Stimulated activated CD8-positive, alpha-beta memory T cell treated with anti-CD3 and anti-CD28 coated beads, Interleukin-15, amount 100 ng/mL, for 1 hour (primary cell): ENCODE measurements at places on chromosomes 11 and 22.

- no peak for DNase-seq
Measured at GRCh38 chr11:7524462-7525235, 10.8 kb downstream of the PPFIBP2 start.

- DNase-seq: no peak
Measured at GRCh38 chr11:122046846-122047245, 69.2 kb downstream of the BLID start.

- DNase-seq: no peak
Measured at GRCh38 chr11:102458548-102458947, 6.0 kb upstream of the TMEM123 start.

DNA sequence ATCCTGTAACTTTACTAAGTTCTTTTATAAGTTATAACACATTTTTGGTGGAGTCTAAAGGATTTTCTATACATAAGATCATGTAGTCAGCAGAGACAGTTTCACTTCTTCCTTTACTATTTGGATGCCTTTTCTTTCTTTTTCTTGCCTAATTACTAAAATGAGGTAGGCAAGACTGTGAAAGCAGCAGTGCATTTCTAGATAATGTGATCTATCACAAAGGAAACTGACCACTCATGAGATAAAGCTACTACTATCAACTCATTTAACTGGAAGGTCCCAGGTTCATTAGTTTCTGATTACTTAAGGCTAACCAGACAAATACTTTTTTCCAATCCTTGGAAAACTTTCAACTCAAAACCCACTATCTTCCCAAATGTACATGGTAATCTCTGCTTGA lies 196.2 kb upstream of the E2F8 start:
- no peak for DNase-seq

DNA sequence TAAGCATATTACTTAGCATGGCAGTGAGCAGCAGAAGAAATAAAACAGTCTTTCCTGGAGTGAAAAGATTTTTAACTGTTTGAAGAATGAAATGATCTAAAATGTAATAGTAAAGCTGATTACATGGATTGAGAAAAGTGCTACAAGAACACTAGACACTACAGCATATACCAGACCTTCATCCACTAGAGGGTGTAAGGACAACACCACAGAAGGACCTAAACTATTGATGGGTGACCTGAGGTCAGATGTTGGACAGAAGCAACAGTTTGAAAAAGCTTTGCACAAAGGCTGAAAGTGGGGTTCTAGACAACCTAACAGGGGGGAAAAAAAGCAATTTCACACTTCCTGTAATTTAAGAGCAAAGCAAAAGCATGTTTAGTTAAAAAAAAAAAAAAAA lies 97.7 kb downstream of the RBFOX2 start:
- DNase-seq: no peak

DNA sequence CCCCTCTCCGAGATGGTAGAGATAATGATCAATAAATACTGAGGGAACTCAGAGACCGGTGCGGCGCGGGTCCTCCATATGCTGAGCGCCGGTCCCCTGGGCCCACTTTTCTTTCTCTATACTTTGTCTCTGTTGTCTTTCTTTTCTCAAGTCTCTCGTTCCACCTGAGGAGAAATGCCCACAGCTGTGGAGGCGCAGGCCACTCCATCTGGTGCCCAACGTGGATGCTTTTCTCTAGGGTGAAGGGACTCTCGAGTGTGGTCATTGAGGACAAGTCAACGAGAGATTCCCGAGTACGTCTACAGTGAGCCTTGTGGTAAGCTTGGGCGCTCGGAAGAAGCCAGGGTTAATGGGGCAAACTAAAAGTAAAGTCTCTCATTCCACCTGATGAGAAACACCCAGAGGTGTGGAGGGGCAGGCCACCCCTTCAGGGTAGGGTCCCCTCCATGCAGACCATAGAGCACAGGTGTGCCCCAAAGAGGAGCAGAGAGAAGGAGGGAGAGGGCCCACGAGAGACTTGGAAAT lies 43.2 kb downstream of the IGLL1 start:
- DNase-seq: no peak

GRCh38 chr11:60836866-60837515 lies 4.9 kb upstream of the CCDC86 start:
- no peak for DNase-seq

GRCh38 chr22:43878079-43878795 lies 13.6 kb downstream of the PNPLA5 start:
- no peak for DNase-seq

- DNase-seq: no peak
Measured at GRCh38 chr11:72758304-72758689, 6.1 kb upstream of the ARAP1 start.

DNA sequence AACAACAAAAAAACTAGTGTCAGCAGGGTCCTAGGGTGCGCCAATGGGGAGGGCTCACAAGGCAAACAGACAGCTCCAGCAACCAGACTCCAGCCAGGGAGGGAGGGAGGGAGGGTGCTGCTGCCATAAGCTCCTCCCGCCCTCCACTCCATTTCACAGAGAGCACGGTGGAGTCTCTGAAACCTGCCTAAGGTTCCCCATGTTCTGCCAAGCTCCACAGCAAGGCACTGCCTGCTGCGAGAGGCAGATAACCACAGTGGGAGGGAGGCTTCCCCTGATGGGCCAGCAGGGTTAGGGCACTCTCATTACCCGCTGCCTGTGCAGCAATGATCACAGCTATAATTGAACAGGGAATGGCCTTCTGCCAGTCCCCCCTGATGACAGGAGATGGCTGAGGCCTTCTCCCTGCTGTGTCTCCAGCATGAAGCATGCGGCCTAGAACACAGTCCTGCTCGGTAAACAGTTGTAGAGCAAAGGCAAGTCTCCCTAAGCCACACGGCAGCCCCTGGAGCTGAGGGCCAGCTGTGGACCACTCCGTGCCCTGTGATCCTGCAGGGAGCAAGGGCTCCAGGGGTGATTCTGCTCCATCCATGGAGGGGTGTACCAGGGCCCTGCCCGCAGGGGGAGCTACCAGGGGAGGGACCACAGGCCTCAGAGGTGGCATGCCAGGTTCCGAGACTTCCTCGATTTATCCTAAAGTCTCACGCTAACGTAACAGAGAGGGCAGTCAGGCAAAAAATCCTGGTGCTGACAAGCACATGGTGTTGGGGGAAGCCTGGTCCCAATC lies 42.9 kb downstream of the PC start:
- DNase-seq: no peak

DNA sequence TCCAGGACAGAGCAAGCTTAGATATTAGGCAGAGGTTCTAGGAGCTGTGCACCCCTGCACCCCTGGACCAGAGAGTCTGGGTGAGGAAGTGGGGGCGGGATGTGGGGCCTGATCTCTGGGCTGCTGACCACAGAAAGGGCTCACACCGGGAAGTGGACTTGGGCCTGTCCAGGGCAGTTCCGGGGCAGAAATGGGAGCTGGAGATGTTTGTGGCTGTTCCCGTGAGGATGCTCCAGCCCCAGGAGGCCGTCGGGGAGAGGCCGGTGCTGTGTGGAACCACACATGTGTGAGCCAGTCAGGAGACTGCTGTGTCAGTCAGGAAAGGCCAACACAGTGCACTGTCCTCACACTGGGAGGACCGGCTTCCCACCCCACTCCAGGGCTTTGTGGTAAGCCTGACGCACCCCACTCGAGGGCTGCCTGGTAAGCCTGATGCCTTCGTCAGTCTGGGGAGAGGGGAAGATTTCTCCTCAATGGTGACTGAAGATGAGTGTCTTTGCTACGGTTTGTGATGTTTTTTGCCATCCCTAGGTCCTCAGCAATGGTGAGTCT lies 741.0 kb downstream of the BRD1 start:
- no peak for DNase-seq

- no peak for DNase-seq
Measured at GRCh38 chr11:64144587-64145472, 21.1 kb downstream of the MACROD1 start.

GRCh38 chr22:38921806-38922205 lies 35.6 kb upstream of the APOBEC3A start:
- DNase-seq: no peak

DNA sequence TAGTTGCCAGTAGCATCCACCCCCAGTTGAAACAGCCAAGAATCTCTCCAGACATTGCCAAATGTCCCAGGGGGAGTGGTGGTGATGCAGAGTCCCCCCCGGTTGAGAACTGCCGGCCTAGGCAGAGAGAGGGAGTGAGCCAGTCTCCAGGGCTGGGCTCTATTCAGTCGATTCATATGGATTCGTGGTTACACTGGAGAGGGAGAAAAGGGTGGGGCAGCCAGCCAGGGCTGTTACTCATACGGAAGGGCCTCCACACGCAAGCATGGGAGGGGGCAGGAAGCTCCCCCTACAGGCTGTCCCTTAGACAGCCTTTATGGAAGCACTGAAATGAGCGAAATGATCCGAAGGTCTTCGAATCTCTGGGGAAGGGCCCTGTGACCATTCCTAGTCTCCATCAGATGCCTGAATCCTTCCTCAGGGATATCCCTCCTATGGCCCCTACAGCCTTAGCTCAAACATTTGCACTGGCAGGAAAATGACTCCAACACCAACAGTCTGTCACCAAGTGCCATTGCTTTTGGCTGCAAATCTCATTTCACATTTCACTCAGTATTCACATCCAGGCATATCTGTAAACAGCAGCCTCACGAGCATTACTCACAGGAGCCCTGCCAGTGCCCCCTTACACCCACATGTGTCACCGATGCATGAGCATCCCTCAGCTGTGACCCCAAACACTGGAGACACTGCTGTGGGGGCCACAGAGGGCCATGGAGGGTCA lies 18.4 kb upstream of the TLCD5 start:
- no peak for DNase-seq

DNA sequence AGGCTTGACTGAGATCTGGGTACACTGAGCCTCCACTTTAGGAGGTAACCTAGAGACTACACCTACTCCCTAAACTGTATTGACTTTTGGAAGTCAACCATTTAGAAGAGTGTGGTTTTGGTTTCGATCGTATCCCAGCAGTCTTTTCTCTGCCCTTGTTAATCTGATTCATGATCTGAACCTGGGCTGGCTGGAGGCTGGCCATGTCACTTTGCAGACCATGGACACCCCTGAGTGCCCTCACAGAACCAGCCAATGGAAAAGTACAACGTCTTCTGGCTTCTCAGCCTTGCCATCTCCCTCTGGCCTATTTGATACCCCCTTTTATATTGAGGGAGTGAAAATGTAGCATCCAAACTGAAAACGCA lies 10.8 kb downstream of the EHF start:
- no peak for DNase-seq

GRCh38 chr11:89490602-89490980 lies 584 bp downstream of the NOX4 start:
- DNase-seq: no peak

GRCh38 chr11:92917927-92918326 lies 51.5 kb upstream of the MTNR1B start:
- DNase-seq: no peak

- DNase-seq: peak; percentile 14
Measured at GRCh38 chr11:4539603-4540219, 5.3 kb upstream of the OR52M1 start.

DNA sequence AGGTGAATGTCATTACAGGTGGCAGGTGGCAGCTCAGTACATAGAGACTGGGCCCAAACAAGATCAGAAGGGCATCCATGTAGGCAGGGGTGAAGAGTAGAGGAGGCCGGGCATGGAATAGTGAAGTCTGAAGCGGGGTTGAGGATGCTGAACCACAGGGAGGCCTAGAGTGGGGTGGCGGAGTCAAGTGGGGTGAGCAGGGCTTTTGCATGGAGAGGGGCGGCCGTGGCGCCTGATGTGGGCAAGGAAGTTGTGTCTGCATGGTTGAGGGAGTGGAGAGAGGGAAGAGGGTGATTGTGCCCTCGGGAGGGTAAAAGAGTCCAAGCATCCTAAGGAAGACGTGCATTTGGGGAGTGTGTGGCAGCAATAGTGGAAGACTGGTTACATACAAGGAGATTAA lies 14.4 kb downstream of the DDB2 start:
- DNase-seq: no peak

GRCh38 chr11:115743719-115744118 lies 239.5 kb upstream of the CADM1 start:
- no peak for DNase-seq

DNA sequence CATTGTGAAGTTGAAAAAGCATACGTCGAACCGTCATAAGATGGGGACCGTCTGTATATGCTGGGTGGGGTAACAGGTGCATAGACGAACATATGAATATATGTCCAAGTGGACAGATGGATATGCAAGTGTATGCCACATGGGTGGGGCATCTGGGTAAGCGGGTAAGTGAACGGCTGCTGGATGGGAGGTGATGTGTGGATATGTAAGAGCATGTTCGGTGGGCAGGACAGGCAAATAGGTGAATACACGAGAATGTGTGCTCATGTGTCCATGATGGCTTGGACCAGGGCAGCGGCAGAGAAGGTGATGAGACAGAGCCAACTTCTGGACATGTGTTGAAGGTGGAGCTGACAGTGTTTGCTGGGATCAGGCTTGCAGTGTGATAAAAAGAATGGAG lies 12.0 kb downstream of the IFITM10 start:
- DNase-seq: no peak

DNA sequence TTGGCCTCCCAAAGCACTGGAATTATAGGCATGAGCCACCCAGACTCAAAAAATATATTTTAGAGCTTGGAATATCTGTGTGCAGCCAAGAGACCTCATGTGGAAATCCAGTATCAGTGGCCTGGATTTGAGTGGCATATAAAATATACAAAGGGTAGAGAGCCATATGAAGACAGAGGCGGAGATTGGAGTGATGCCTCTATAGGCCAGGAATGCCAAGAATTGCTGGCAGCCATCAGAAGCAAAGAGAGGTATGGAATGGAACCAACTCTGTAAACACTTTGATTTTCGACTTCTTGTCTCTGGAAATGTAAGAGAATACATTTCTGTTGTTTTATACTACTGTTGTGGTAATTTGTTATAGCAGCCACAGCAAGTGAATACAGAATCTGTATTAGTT lies 123.0 kb downstream of the PLEKHA7 start:
- DNase-seq: no peak

GRCh38 chr11:121417055-121417551 lies 35.0 kb upstream of the SORL1 start:
- DNase-seq: no peak

DNA sequence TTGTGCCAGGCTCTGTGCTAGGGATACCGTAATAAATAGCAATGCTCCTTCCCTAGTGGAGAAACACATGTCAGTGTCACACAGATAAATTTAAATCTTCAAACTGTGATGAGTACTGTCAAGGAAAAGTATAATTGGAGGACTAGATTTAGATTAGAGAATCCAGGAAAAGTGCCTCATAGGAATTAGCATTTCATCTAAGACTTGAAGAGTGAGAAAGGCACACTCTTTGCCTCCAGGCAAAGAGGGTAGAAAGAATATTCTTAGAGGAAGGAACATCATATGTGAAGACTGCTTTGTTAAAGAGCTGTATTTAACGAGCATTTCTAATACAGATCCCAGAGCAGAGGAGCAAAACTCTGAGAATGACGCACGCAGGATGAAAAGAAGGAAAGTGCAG lies 30.9 kb downstream of the ART5 start:
- DNase-seq: no peak

DNA sequence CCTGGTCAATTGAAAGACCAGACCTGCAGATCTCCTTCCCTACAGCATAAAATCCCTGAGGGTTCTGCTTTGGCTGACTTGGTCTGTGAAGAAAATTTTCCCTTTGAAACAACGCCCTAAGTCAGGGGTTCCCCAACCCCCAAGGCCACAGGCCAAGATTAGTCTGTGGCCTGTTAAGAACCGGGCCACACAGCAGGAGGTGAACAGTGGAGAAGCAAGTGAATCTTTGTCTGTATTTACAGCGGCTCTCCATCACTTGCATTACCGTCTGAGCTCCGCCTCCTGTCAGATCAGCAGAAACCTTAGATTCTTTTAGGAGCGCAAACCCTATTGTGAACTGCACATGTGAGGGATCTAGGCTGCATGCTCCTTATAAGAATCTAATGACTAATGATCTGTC lies 38.2 kb downstream of the CCDC83 start:
- DNase-seq: no peak
